ENCODE measurements at places on chromosomes 12 and 14.
A peak's percentile ranks its signal among the peaks of the same experiment; 100 is the strongest.

GRCh38 chr12:80756875-80757274 lies 40.2 kb downstream of the MYF5 start:
- DNase-seq: no peak

DNA sequence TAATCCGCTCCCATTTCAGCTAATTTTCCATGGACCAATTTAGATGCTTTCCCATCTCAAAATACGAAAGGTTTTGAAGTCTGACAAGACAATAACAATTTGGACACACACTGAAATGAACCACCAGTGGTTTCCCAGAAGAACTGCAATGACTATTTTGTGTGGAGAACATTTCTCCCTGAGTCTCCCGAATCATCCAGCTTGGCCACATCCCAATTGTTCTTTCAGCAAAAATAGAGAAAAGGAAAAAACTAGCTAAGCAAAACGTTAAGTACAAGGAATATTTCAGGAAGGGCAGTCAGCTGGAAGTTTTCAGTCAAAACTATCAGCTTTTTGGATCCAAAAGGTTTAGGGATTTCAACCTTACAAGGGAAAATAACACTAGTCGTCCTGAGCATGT lies 390.6 kb downstream of the KCNH5 start:
- DNase-seq: no peak

- DNase-seq: no peak
Observed at GRCh38 chr12:79016181-79016580, 151.6 kb downstream of the SYT1 start.

DNA sequence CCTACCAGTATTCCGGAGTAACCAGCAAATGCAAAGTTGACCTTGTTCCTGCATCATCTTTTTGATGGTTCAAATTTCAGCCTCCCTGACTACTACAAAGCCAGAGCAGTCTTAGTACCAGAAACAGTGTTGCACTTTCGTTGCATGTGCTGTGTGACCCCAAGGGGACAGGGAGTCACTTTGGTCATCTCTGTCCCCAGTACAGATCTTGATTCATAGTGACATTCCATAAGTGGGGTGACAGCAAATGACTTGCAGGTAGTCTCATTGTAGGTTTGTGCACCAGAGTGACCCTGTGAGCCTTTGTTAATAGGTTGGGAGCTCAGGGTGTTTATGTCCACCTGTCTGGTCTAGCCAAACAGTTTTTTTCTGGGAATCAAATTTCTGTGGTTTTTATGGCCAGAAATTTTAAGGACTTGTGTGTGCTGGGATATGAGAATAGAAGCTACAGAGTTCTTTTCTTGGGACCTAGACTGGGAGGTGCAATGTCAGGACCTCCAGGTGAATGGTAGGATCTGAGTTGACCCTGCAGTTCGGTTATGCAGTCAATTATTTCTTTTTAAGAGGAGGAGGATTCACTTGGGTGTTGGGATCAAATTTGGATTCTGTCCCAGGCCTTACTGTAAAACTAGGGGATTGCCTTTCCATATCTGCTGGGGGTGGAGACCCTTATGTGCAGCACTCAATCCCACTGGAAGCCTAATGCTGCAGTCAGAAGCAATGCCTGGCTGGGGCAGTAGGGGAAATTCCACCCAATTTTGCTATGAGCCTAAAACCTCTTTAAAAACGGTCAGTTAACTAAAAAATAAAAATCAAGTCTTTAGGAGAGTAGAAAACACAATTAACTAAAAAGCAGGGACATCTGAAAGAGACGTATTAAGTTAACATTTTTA lies 10.1 kb downstream of the EIF5 start:
- DNase-seq: no peak

DNA sequence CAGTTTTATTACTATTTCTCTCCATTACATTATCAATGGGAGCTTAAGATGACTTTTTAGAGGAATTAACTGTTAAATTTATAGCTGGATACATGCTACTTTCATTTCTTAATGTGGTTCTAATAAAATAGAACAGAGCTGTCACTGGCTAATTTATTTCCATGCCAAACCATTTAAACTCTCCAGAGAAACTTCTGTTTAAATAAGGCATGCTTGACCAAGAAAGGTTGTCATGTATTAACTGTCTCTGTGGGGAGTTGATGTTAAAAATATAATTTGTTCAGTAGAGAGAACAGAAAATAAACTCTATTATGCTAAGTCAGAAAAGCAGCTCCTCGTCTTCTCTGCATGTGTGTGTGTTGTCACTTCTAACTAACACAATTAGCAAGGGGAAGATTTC lies 447.4 kb downstream of the SLC16A7 start:
- no peak for DNase-seq

- peak; percentile 4 for DNase-seq
Observed at GRCh38 chr14:26255213-26255612, 342.6 kb downstream of the NOVA1 start.

GRCh38 chr12:98371419-98371818 lies 144.0 kb upstream of the TMPO start:
- DNase-seq: no peak

- DNase-seq: no peak
Observed at GRCh38 chr14:103418481-103418818, 33.2 kb downstream of the MARK3 start.

DNA sequence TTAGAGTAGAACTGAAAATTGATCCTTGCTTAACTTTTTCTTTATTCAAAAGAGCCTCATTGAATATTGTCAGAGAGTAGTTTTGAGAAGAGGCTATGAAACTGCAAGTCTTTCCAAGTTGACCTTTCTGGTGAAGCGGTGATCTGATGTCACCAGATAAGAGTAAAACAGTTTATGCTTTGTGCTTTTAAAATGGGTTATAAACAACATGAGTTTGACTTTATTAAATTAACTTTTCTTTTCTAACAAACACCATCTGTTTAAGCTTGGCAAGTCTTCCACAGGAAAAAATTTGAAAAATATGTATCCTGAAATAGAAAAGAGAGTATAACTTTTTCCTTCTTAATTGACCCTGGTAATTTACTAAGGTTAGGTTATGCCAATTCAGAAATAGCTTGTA lies 408.7 kb upstream of the NOVA1 start:
- no peak for DNase-seq

- no peak for DNase-seq
Observed at GRCh38 chr12:32891956-32892355, 4.6 kb downstream of the PKP2 start.

DNA sequence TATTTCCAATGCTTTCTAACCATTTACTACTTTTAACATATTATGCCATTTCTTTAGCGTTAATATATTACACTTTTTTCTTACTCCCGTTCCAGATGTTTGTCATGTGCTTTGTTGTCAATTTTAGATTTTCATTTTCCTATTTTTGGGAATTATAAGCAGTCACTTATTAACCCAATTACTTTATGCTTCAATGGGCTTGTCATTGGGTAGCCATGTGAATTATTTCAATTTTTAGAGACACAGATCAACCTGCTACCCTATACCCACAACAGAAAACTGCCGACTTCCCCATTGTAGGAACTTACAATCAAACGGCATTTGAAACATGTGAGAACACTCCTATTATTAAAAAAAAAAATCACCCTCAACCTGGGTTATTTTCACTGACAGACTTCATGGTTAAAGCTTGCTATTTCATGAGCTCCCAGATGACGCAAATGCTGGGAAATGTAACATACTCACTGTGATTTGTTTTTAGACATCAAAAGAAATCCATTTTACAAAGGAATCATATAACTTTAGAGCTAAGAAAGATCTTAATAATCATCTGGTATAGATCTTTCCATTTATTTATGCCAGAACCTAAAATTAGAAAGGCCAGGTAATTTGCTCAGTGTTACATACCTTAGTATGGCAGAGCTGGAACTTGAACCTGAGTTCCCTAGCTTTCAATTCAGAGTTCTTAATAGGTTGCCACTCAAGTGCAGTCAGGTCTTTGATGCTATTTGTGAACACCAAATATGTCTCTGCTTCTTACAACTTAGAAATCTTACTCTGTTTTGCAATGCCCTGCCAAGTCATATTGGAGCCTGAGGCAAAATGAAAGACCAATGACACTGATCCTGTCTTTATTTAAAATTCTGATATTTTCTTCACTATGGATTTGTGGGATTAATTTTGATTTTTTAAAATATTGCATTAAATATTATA lies 340.4 kb downstream of the RAD51B start:
- DNase-seq: no peak

DNA sequence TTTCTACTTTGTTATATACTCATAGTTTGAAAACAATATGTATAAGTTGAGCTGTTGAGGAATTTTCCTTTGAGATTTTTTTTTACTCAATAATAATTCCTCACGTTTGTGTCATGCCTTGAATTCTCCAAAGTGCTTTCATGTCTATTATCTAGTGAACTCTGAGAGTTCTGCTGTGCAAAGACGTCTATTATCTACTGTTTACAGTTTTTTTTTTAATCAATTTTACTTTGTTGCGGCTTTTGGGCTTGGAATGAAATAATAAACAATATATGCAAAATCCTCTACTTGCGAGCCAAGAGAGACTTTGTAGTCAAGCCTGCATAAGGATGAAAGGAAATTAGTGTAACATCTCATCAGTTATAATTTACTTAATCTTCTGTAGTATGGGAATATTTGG lies 107.2 kb upstream of the FRMD6 start:
- DNase-seq: no peak

GRCh38 chr14:75298187-75298965 lies 19.7 kb downstream of the FOS start:
- no peak for DNase-seq

GRCh38 chr12:64720884-64721283 lies 38.3 kb downstream of the GNS start:
- no peak for DNase-seq

- DNase-seq: no peak
Observed at GRCh38 chr12:43112101-43112920, 439.7 kb downstream of the ADAMTS20 start.

- DNase-seq: peak; percentile 72
Observed at GRCh38 chr12:57549909-57550640, at the start of gene KIF5A. KIF5A (plus strand) TSS chr12:57550044; CDS start chr12:57550272, 228 bp downstream.

- DNase-seq: no peak
Observed at GRCh38 chr14:24706351-24706750, 72.4 kb upstream of the GZMB start.

DNA sequence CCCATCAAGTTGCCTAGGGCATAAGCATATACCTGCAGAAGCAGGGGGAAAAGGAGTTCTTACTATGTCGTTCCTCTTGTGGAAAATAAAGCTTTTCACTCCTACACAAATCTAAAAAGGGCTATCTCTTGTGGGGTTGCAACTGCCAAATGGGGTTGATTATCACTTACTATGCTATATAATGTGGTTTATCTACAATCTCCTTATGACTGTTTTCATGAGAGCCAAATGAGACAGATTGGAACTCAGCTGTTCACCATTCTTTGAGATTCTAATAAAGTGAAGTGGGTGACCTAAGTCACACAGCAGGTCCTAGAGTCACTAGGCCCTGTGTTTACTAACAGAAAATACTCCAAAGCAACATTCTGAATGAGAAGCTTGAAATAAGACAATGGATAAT lies 47.7 kb downstream of the CIT start:
- DNase-seq: no peak

DNA sequence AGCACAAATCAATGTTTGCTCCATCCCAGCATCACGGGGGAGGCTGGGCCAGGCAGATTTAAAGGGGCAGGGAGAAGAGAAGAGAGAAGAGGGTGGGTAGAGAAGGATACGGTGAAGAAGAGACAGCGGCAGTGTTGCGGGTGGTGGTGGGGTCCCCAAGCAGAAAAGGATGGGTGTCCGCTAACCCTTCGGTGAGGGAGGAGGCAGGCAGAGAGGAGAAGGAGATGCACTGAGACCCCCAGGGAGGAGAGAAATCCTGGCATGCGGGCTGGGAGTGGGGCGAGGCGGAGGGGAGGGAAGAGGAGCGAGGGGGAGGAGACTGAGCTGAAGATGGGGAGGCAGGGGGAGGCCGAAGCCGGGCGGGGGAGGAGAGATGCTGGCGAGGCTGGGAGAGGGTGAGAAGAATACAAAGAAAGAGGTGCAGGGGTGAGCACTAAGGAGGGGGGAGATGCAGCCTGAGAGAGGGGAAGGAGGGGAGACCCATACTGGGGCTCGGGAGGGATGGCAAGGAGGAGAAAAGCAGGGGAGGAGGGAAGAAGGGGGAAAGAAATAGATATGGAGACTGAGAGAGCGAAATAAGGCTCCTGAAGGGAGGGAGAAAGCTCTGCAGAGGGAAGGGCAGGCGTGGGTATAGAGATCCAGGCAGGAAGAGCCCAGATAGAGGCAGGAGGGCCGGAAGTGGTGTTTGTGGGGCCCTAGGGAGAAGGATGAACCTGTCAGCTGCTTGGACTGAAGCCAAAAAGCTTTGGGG lies at the start of gene JPH4:
JPH4 (minus strand) TSS at position 231 of the 751 bp plus-strand sequence. CDS start 1,337 bp downstream, outside the sequence.
- DNase-seq: no peak

DNA sequence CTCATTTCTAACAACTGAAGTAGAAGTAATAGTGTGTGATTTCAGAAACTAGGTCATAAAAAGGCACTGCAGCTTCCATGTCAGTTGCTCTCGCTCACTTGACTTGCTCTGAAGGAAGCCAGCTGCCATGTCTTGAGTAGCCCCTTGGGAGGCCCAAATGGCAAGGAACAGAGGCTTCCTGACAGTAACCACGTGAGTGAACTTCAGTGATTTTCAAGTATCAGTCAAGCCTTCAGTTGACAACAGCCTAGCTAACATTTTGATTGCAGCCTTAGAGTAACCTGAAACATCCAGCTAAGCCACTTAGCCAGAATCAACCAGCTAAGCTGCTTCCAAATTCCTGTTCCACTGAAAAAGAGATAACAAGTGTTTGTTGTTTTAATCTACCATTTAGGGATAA lies 26.7 kb downstream of the TOGARAM1 start:
- DNase-seq: no peak

- DNase-seq: no peak
Observed at GRCh38 chr12:46677749-46678148, 148.0 kb downstream of the SLC38A4 start.

- no peak for DNase-seq
Observed at GRCh38 chr14:49206828-49207227, 379.4 kb downstream of the RPS29 start.

DNA sequence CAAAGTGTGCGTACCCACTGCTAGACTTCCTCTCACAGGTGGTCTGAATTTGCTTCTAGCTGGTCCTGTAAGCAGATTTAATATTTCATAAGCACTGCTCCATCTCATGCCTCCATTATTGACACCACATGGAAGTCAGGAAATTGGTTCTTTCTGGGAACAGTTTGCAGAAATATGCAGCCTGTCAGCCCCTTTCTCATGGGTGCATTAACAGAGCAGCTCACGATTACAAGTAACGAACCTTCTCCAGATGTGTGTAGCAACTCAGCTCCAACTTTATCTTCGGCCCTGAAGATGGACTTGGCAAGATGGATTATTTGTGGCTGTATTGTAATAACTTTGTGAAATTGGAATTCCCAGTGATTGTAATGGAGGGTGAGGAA lies 214.5 kb upstream of the DDHD1 start:
- DNase-seq: no peak

- DNase-seq: no peak
Observed at GRCh38 chr14:75563931-75564330, 14.5 kb upstream of the FLVCR2 start.

GRCh38 chr14:86039176-86039575 lies 509.2 kb downstream of the FLRT2 start:
- no peak for DNase-seq

GRCh38 chr12:18135509-18135908 lies 45.5 kb upstream of the RERGL start:
- DNase-seq: no peak
